ENCODE measurements at places on chromosomes 6 and 20.

DNA sequence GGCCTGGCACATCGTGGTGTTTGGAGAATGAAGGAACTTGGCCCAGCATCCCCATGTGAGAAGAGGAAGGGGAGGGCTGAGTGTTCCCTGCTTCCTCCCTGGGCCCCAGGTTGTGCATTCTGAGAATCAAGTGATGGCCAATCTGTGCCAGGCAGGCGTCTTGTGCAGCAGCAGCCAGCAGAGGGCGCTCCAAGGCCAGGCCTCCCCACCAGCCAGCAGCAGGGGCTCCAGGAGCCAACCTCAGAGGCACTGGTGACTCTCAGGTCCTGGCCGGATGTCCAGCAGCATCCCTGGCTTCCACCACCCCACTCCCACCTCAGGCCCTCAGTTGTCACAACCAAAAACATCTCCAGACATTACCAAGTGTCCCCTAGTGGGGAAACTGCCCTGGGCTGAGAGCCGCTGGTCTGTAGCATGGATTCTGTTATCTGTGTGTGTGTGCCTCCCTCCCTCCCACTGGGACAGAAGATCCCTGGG, 192.0 kb downstream of the PREX1 start:
- peak; percentile 82 for DNase-seq

DNA sequence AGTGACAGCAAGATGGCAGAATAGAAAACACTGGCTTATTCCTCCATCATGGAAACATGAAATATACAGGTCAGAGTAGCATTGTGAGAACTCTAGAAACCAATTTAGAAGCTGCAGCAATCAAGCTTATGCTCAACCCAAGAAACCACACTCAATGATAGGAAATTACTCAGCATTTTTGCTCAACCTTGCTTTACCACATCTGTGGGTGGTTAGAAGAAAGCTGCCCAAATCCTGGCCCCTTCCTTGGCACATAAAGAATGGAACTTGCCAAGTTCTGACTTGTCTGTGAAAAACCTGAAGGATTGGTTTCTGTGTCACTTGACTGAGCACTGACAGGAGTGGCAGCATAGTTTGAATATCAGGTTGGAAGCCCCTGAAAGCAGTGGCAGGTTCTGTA, 108.0 kb upstream of the MOCS1 start:
- DNase-seq: no peak

DNA sequence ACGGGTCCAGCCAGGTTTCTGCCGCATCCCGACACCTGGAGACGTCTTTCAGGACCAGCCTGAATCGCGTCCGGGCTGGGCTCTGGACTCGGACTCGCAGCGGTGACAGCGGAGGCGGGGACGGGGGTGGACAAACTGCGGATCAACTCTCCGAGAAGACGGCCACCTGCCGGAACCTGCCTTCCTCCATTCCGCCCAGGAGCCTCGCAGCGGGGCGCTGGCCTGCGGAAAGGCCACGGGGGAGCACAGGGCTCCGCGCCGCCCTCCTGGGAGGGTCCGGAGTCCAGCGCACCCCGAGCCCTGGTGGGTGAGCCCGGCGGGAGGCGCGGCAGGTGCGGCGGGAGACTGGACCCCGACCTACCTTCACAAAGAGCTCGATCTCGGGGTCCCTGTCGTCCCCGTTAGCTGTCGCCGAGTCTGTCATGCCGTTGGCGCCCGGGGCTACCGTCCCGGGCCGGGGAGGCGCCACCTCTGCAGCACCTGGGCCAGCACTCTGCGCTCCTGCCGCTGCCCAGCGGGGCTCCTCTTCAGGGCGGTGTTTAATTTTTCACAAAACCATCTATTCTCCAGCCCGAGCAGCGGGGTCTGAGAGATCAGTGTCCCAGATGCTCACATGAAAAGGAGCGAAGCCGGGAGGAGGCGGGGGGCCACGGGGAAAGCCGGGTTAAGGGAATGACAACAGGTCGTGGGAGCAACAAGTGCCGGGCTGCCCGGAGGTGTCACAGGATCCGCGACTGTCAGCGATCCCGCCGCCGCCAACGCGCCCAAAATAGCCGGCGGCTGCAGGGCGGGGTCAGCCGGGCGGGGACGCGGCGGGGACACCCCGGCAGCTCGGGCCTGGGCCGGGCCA, at the start of gene CLIC5:
Gene CLIC5 (minus strand): TSS at position 742 of the 850 bp plus-strand sequence. CDS start 318 bp downstream, at position 424.
- DNase-seq: peak; percentile 26

DNA sequence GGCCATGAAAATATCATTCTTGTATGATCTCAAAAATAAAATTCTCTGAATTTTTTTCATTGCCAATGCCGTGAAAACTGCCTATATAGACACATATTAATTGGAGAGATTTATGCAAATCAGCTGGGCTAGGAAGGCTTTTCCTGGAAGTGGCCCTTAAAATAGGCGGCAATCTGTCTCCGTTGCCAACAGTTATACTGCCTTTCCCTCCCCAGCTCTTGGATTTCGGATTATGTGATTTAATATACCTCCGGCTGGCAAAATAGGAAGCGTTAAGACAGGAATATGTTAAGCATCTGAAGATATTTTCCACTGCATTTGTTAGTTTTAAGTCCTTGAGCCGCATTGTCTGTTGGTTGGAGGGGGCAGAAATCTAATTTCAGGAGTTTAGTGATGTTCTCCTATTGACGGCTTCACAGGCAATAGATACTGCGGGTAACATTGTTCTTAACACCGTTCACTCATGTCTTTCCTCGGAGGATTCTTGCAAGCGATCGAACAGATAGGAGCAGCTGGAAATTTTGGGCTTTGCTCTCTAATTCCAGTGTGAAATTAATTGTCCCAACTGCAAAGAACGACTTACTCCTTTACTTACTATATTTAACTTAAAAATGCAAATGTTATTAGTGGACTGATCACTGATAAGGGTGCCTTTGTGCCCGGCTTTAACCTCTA, 113.3 kb downstream of the LINC00237 start:
- no peak for DNase-seq

- peak; percentile 52 for DNase-seq
Measured at GRCh38 chr6:14921170-14921569, 324.7 kb upstream of the JARID2 start.

- DNase-seq: no peak
Measured at GRCh38 chr6:101090281-101090680, 209.2 kb upstream of the ASCC3 start.

GRCh38 chr6:142026471-142026870, 106.3 kb upstream of the GJE1 start:
- DNase-seq: no peak

DNA sequence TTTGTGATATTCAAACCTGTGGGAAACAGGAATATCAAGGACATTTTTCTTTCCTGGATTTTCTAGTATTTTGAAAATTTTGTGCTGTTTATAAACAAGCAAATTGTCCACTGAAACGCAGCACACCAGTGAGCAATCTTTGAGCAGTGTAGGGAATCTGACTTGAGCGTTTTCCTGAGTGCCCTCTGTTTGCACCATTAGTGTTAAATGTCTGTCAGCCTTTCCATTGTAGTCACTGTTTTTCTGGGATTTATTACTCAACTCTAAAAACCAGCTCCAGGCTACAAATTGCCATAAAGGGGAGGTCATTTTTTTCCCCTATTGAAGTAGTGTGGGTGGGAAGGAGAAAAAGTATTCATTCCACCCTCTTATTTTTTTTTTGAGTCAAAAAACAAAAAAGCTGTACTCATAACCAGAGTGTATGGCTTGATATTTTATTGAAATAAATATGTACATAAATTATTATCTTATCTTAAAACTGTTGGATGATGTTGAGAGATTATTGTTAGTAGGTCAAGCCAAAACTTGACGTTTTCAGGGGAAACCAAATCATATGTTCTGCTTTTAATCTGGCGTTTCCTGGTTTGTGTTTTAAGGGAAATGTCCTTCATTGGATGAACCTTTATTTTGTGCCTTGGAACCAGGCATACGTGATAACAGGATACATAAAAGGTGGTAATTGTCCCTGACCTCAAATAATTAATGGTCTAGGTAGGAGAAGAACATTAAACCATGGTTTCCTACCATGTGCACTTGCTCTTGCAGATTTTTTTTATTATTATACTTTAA, 51.8 kb downstream of the TSHZ2 start:
- DNase-seq: no peak

DNA sequence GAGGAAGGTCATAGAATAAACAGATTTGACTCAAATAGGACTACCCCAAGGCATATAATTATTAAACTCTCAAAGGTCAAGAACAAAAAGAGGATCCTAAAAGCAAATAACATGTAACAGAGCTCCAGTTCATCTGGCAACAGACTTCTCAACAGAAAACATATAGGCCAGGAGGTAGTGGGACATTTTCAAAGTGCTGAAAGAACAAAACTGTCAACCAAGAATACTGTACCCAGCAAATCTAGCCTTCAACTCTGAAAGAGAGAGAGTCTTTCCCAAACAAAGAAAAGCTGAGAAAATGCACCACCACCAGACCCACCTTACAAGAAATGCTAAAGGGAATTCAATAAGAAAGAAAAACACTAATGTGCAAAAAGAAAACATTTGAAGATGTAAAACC, 11.9 kb downstream of the NQO2 start:
- no peak for DNase-seq

- DNase-seq: peak; percentile 8
Measured at GRCh38 chr6:67717281-67717680, 917.8 kb upstream of the ADGRB3 start.

DNA sequence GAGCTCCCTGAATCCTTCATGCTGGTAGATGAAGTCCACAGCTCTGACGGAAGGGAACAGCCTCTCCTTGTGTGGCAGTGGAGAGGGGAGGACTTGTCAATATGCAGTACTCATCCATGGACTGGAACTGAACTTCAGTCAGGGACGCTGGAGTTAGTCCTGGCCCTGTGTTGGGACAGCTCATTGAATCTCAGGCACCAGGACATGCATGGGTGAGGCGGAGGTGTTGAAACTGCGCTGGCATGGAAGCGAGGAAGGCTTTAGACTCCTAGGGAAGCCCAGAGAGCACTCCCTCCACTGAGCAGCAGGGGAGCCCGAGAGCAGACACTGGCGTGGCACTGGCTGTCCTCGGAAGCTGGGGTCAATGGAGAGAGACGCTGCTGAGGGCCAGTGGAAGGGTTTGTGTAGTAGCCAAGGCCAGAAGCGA, 161.3 kb upstream of the GGTLC1 start:
- no peak for DNase-seq

- no peak for DNase-seq
Measured at GRCh38 chr6:14871221-14871620, 374.6 kb upstream of the JARID2 start.

Data from astrocyte of the hippocampus (primary cell).